ENCODE measurements at places on chromosomes 6 and 20. TPM values are rescaled to one million over a fixed set of nuclear protein-coding genes. Genes with fewer than 3 reads are reported as not detected.

The RSPH9 gene
- total RNA-seq: 1.2 TPM

The PTCHD4 gene
- 1.5 TPM for total RNA-seq

The PSMB8 gene
- 41.2 TPM for total RNA-seq

The TMEM151B gene
- total RNA-seq: not detected

The HLA-DRB1 gene
- not detected for total RNA-seq

The NUP153 gene
- total RNA-seq: 23.9 TPM

The C6orf136 gene
- 3.9 TPM for total RNA-seq

The DNMT3B gene
- total RNA-seq: 7.4 TPM

The TAPBP gene
- total RNA-seq: 33.0 TPM

The MSH5 gene
- total RNA-seq: 21.6 TPM

The PSORS1C2 gene
- not detected for total RNA-seq

The CTAGE9 gene
- total RNA-seq: not detected

The TSHZ2 gene
- 1.5 TPM for total RNA-seq

The COL12A1 gene
- 765 TPM for total RNA-seq

The NNAT gene
- total RNA-seq: 1.2 TPM

The CST5 gene
- not detected for total RNA-seq

The NTSR1 gene
- 3.1 TPM for total RNA-seq

The SUPT3H gene
- 10.3 TPM for total RNA-seq

The GMPR gene
- total RNA-seq: 8.1 TPM

The TP53TG5 gene
- not detected for total RNA-seq

The SALL4 gene
- 0.25 TPM for total RNA-seq

The TMC2 gene
- not detected for total RNA-seq

The CEBPB gene
- total RNA-seq: 145 TPM

The SYCP2L gene
- total RNA-seq: not detected

The CNR1 gene
- not detected for total RNA-seq

The CTCFL gene
- not detected for total RNA-seq

The PPIL6 gene
- 5.0 TPM for total RNA-seq

The CABLES2 gene
- 2.8 TPM for total RNA-seq

The OXT gene
- not detected for total RNA-seq

The CRYBG1 gene
- total RNA-seq: 27.7 TPM

The HRH3 gene
- total RNA-seq: not detected

The MYL9 gene
- 7.2 TPM for total RNA-seq

The MYBL2 gene
- 16.8 TPM for total RNA-seq

The FAXC gene
- 1.2 TPM for total RNA-seq

The RCAN2 gene
- total RNA-seq: 1.5 TPM

The TCP11 gene
- 0.25 TPM for total RNA-seq

The SSTR4 gene
- total RNA-seq: not detected

The GRM1 gene
- total RNA-seq: not detected

The RGS19 gene
- 8.7 TPM for total RNA-seq

The ASIP gene
- total RNA-seq: not detected

The HLA-DPA1 gene
- 4.0 TPM for total RNA-seq

The ZNF831 gene
- not detected for total RNA-seq

The MMP24 gene
- 0.11 TPM for total RNA-seq
